Mucosa of gallbladder (tissue), 1 donor: ENCODE measurements at places on chromosomes 13 and 19. TPM values are rescaled to one million over a fixed set of nuclear protein-coding genes. Genes with fewer than 3 reads are reported as not detected.

Gene POU4F1
- not detected for total RNA-seq

Gene LMTK3
- 21.0 TPM for total RNA-seq

DNA sequence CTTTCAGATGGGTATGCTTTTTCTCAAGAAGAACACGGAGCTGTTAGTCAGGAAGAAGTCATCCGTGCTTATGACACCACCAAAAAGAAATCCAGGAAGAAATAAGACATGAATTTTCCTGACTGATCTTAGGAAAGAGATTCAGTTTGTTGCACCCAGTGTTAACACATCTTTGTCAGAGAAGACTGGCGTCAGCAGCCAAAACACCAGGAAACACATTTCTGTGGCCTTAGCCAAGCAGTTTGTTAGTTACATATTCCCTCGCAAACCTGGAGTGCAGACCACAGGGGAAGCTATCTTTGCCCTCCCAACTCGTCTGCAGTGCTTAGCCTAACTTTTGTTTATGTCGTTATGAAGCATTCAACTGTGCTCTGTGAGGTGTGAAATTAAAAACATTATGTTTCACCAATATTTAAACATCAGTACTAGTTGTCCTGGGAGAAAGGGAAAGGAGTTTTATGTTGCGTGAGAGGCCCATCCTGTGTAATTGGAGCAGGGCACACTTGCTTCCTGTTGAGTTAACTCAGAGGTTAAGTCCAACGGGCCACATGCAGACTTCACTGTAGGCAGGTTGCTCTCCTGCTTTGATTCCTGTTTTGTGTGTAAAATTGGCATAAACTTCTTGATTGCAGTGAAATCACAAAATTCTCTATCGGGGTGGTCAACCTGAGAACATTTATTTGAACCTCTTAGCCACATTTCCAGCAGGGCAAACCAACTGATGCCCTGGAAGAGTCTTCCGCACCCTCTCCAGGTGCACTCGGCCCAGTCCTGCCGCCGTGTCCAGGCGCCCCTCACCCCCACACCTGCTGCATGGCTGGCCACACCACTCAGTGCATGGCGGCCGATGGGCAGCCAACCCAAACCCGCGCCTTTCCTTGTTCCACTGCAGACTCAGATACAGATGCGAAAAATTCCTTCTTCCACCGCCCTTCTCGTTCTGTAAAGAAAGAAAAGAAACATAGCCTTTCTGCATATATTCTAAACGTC, 31.6 kb downstream of the SHISA2 start:
- DNase-seq: no peak

DNA sequence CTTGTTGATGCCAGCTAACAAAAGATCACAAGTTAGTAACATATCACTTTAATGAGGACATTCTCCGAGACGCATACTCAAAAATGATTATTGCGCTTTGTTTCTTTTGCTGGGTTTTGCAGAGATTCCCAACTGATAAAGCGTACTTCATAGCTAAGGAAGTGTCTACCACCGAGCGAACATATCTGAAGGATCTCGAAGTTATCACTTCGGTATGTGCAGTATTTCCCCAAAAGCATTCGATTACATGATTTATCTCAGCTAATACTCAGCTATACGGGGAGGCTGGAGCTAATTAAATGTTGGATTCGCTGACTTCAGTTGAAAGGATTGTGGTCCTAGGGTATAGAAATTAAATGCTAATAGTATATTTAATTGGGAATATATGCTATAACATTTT, 166.3 kb downstream of the STK24 start:
- no peak for DNase-seq

DNA sequence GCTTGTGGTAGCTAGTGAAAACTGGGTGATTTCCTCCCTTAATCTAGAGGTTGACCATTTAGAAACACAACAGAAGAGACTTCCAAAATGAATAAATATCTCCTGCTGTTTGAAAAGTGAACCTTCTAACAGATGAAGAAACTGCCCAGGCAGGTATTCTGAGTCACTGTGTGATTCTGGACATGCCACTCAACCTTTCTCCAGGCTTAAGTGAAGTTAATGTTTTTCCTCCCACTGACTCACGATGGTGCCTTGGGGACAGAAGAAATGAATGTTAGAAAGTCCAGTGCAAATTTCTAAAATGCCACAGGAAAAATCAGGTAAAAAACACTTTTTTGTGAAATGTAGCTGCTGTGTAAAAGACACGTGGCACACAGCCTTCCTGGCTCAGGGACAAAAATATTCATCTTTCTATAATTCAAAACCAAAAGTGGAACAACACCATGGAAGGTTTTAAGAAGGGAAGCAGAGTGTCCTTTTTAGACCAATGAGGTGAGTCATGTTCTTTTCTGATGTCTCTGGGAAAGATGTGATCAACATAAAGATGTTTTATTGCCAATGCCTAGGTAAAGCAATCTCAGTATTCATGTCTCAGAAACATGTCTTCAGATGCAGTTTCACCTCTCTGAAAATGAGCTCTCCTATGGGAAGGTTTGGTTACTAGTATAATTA, 9.1 kb downstream of the UBE2L5 start:
- DNase-seq: no peak

- no peak for DNase-seq
These were observed 287.3 kb upstream of the MAB21L1 start for GRCh38 chr13:35763782-35764123.

GRCh38 chr13:20901668-20902437, 693 bp downstream of the XPO4 start:
- no peak for DNase-seq

DNA sequence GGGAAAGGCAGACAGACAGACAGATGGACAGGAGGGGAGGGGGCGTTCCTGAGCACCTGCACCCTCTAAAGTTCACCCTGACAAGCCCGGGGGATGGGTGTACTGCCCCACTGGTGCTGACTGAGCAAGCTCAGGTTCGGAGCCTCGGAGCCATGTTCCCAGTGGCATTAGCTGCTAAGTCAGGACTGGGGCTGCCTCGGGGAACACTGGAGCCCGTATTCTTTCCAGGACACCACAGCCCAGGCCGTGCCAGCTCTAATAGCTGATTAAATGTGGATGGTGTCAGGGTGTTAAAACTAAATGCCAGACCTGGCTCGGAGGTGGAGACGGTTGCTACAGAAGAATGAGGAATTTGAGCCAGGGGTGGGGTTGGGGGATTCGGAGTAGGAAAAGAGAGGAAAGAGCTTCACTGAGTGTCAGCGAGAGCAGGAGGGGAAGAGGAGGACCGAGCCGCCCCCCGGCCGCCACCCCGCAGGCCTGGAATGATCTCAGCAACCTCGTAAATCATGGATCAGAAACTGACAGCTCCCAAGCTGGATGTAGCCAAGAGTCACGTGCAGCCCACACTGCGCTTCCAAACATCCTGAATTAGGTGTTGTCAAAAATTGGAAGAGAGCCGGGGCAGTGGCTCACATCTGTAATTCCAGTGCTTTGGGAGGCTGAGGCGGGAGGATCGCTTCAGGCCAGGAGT, 10.4 kb downstream of the MAP2K2 start:
- DNase-seq: no peak

GRCh38 chr13:33642374-33643065, 175.4 kb upstream of the RFC3 start:
- peak; percentile 62 for DNase-seq
